ENCODE measurements at places on chromosomes 6 and 20.

DNA sequence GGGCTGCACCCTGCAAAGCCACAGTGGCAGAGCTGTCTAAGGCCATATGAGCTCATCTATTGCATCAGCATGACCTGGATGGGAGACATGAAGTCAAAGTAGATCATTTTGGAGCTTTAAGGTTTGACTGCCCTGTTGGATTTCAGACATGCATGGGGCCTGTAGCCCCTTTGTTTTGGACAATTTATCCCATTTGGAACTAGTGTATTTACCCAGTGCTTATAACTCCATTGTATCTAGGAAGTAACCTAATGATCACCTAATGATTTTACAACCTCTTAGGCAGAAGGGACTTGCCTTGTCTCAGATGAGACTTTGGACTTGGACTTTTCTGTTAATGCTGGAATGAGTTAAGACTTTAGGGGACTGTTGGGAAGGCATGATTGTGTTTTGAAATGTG, 575.4 kb downstream of the EPM2A start:
- DNase-seq, result no peak

DNA sequence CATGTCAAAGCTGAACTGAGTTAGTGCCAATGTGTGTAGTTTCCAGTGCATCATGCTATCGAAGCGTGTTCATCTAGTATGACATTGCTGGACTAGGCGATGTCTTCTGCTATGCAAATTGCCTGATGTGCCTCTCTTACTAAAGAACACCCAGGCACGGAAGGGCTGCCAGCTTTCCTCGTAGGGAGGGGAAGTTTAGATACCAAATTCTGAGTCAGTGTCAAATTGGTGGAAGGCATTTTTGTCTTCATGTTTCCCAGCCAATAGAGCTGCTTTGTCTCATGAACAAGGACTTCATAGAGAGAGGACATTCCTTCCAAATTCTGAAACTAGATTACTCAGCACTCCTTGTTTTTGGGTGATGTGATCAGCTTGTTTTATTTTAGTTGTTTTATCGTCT, 320.1 kb downstream of the BTBD3 start:
- no peak for DNase-seq

DNA sequence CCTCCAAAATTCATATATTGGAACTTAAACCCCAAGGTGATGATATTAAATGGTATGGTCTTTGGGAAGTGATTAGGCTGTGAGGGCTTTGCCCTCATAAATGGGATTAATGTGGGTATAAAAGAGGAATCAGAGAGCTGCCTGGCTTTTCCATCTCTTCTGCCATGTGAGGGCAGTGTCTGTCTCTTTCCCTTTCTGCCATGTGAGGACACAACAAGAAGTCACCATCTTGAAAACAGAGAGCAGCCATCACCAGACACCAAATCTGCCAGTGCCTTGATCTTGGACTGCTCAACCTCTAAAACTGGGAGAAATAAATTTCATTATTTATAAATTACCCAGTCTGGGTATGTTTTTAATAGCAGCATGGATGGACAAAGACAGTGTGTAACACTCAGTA, 263.0 kb downstream of the PAX1 start:
- no peak for DNase-seq

GRCh38 chr6:34656378-34657036, 40.1 kb downstream of the ILRUN start:
- peak; percentile 28 for DNase-seq

GRCh38 chr20:41422953-41423352, 56.3 kb upstream of the EMILIN3 start:
- no peak for DNase-seq

- DNase-seq, result peak; percentile 26
Measured at GRCh38 chr6:84428300-84428907, 201.0 kb upstream of the CEP162 start.

- DNase-seq, result no peak
Measured at GRCh38 chr6:113644861-113645575, 212.1 kb upstream of the MARCKS start.

DNA sequence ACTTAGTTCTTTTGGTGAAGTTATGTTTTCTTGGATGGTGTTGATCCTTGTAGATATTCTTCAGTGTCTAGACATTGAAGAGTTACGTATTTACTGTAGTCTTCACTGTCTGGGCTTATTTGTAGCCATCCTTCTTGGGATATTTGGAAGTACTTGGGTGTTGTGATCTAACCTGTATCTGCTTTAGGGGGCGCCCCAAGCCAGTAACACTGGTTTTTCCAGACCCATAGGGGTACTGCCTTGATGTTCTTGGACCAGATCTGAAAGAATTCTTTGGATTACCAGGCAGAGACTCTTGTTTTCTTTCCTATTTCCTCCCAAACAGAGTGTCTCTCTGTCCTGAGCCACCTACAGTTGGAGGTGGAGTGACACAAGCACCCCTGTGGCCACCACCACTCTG, 309.1 kb upstream of the IMPG1 start:
- no peak for DNase-seq

- DNase-seq, result no peak
Measured at GRCh38 chr6:134746140-134746539, 203.8 kb downstream of the ALDH8A1 start.

GRCh38 chr6:89508755-89509563, 76.0 kb downstream of the ANKRD6 start:
- no peak for DNase-seq

- peak; percentile 47 for DNase-seq
Measured at GRCh38 chr6:29627755-29628418, 5.1 kb downstream of the GABBR1 start.

DNA sequence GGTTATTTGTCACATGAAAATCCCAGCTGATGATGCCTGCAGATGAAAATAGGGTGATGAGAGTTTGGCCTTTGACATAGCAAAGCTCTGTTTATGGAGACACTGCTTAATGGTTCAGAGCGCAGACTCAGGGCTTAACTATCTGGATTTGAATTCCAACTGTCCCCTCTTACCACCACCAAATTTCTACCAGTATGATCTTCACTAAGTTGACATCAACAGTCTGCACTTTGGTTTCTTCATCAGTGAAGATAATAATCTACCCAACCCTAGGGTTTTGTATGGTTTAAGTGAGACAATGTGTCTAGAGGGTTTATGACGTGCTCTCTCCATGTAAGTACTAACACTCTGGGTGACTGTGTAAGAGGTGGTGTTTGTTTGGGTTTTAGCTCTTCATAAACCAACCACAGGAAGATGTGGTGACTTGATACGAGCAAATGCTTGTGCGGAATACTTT, 151.4 kb upstream of the TNFAIP3 start:
- no peak for DNase-seq

DNA sequence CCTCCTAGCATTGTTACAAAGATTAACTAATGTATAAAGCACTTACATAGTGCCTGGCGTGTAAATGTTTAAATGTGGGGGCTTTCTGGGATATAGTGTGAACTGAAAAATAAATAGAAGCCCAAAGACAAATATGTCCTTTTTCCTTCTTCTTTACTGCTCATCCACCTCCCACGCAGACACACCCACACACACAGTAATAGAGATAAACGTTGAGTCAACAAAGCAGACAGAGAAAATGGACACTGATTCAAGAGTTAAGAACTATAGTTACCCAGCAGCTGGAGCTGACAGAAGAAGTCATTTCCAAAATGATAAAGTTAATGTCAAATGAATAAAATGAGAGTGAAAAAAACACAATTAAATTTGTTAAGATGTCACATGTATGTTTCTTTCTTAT, 68.3 kb downstream of the FHL5 start:
- DNase-seq, result peak; percentile 25

GRCh38 chr20:43022568-43022967, 167.1 kb downstream of the PTPRT start:
- DNase-seq, result no peak

GRCh38 chr6:12504325-12504966, 212.1 kb upstream of the PHACTR1 start:
- DNase-seq, result peak; percentile 14

DNA sequence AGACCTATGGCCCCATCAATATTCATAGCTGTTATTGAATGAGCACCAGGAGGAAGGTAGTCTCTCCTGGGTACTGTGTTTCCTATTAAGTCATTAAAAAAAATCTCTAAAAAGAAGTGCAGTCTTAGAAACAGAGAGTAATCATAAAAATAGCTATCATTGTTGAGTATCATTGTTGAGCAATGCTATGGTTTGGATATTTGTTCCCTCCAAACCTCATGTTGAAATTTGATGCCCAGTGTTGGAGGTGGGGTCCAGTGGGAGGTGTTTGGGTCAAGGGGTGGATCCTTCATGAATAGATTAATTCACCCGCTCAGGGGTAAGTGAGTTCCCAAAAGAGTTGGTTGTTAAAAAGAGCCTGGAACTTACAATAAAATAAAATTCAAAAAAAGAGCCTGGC, 88.1 kb upstream of the IYD start:
- DNase-seq, result no peak

DNA sequence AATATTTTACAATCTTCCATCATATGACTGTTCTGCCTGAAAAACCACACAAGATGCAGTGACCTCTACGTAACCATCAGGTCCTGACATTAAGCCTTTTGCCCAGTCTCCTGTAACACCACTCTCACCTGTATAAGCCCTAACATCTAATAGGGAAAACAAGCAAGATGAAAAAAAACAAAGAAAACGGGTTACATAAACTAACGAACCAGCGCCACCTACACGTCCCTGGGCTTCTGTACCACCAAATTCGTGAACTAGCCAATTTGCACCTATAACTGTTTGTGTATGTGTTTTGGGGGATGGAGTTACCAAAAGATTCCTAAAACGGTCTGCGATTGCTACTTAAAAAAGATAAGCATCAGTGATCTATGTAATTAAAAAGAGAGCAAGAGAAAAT, 70.2 kb downstream of the BLOC1S5 start:
- DNase-seq, result no peak

GRCh38 chr6:62391358-62391757, 105.3 kb upstream of the KHDRBS2 start:
- DNase-seq, result no peak

All from activated CD4-positive, alpha-beta T cell treated with anti-CD3 and anti-CD28 coated beads for 48 hours (primary cell).